Activated CD4-positive, CD25-positive, alpha-beta regulatory T cell (primary cell): ENCODE measurements at places on chromosomes 2 and 18.

- DNase-seq, result no peak
These were observed 61.1 kb upstream of the SLC66A3 start for GRCh38 chr2:11094021-11094810.

GRCh38 chr2:85684806-85685205, 9.4 kb upstream of the GNLY start:
- no peak for DNase-seq

DNA sequence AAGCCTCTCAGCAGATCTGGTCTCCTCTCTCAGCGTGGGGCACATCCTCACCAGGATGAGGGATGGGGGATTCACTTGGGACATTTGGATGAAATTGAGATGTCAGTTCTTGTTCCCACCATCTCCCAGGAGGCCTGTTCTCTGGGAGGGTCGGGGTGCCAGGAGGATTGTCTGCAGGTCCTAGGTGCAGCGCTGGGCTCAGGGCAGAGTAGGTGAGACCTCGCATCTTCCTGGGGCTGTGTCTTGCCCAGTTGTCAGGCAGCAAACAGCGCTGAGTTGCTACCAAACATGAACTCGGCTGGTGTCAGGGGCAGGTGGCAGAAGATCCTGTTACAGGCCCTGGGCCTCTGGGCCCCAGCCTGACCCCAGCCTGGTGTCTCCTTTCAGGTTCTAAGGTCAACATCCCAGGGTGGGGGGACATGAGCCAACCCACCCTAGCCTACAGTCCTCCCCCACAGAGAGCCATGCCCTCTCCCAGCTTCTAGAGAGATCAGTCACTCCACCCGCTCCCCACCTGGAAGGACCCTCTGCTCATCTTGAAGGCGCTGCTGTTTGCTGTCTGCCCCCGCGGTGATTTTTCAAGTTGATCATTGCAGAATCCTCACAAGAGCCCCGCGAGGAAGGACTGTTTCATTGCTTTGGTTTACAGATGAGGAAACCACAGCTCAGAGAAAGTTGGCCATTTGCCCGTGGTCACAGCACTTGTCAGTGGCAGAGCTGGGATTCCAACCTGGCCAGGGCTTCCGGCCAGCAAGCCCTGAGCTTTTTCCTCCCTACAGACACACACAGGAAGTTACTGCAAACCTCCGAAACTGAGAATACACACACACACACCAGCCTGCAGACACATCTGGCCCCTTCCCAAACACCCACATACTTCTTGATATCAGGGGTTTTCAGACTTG, 83.9 kb downstream of the STPG4 start:
- no peak for DNase-seq

- no peak for DNase-seq
These were observed 62.3 kb upstream of the MCFD2 start for GRCh38 chr2:46977899-46978298.

DNA sequence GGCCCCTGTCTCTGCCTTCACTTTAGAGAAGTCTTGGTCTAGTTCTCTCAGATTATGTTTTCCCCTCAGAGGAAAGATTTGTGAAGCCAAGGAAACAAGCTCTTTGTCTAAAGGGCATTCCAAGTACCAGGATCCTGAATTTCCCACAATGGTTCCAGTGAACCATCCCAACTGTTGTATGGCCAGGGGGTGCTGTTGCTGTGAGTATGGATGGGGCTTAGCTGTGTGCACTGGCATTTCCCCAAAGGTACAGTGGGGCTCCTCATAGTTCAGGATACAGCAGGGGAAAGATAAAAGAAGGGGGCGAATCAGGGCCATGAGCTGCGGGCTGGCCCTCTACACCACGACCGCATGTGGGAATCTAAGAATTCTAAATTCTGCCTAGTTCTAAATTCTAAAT, 1154.0 kb upstream of the FANCL start:
- DNase-seq, result no peak

DNA sequence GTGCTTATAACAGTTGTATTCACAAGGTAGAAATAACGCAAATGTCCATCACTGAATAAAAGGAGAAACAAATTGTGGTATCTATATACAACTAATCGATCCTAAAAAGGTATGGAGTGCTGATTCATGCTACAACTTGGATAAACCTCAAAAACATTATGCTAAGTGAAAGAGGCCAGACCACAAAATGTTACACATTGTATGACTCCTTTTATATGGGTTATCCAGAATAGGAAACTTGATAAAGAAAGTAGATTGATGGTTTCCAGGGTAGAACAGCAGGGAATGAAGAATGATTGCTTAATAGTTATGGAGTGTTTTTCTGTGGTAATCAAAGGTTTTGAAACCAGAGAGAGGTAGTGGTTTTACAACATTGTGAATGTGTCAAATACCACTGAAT, 432.2 kb upstream of the TRIB2 start:
- DNase-seq, result no peak

GRCh38 chr18:25678221-25678620, 326.3 kb upstream of the ZNF521 start:
- DNase-seq, result no peak

GRCh38 chr18:46226461-46226860, 122.3 kb downstream of the HAUS1 start:
- no peak for DNase-seq

DNA sequence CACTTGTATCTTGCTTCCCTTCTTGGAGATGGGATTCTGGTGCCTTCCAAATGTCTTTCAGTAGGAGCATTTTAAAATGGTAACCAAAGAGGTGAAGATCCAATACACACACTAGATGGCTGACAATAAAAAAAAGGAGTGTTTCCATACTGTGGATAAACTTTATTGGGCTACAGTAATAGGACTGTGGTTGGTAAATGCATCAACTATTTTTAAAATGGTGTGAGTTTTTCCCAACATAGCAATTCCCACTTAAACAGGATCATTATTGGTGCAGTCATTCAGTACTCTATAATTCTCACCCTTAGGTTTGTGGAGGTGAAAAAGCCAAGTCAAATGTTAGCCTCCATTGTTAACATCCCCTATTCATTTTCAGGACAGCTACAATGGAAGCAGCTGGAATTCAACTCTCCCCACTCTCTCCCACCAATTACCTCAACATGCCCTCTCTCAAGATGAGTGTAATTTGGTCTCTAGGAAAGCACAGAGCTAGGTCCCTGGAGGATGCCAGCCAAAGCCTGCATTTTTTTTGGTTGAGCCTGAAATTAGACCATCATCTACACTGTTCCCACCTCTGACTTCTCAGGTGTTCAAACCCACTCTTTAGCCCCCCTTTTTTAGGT, 273.3 kb downstream of the TCF4 start:
- DNase-seq, result no peak

GRCh38 chr2:71609441-71609840, 156.1 kb downstream of the DYSF start:
- no peak for DNase-seq

DNA sequence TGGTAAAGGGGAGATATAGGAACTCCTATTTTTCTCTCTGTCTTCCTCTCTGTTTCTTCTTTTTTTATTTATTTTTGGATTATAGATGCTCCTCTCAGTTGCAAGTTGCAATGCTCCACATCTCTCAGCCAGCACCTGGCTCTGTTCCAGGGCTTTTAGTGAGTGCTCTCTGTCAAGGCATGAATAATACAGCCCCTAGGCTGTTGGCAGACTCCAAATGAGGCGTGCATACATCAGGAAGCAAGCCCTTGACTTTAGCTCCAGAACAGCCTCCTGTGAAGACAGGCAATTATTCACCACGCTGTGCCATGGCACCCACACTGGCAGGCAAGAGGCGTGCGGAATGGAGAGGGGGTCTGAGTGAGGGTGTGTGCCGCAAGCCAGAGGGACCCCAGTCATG, 228.1 kb upstream of the PXDN start:
- no peak for DNase-seq

DNA sequence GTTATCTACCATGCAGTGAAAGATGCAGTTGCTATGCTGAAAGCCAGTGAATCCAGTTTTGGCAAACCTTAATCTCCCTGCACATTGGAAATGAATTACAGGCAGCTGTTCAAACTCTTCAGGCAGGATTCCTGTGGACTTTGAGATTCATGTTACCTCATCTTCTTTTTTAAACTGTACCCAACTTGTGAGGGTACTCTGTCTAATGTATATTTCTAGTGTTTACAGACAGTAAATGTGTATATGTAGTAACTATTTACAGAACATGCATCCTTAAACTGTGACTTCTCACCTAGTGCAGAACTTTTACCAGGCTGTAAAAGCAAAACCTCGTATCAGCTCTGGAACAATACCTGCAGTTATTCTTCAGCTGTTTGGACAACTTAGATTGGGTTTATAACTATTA, 50.9 kb downstream of the KDM3A start:
- DNase-seq, result no peak

DNA sequence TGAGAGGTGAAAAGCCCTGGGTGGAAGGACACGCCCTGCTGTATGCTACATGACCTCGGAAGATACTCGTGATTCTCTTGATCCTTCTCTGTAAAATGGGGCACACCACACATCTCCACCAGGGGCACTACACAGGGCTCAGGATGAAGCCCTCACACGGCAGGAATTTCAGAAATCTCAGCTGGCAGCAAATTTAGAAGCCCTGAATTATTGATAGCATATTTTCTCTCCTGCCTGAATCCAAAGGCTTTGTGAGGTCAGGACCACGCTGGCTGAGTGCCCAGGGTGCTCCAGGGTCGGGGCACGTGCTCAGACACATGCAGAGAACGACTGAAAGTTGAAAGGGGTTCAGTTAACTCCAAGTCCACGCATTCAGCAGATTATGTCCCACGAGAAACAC, 42.1 kb upstream of the GALR1 start:
- peak; percentile 15 for DNase-seq

- no peak for DNase-seq
These were observed 69.1 kb upstream of the MAP4K3 start for GRCh38 chr2:39506215-39506614.

GRCh38 chr2:128250229-128251025, 68.2 kb downstream of the HS6ST1 start:
- no peak for DNase-seq

GRCh38 chr2:133146893-133147292, 421.4 kb downstream of the NCKAP5 start:
- no peak for DNase-seq

- no peak for DNase-seq
These were observed 9.6 kb upstream of the DPYSL5 start for GRCh38 chr2:26838121-26838906.

- no peak for DNase-seq
These were observed 319.0 kb upstream of the KLHL29 start for GRCh38 chr2:23065936-23066335.

DNA sequence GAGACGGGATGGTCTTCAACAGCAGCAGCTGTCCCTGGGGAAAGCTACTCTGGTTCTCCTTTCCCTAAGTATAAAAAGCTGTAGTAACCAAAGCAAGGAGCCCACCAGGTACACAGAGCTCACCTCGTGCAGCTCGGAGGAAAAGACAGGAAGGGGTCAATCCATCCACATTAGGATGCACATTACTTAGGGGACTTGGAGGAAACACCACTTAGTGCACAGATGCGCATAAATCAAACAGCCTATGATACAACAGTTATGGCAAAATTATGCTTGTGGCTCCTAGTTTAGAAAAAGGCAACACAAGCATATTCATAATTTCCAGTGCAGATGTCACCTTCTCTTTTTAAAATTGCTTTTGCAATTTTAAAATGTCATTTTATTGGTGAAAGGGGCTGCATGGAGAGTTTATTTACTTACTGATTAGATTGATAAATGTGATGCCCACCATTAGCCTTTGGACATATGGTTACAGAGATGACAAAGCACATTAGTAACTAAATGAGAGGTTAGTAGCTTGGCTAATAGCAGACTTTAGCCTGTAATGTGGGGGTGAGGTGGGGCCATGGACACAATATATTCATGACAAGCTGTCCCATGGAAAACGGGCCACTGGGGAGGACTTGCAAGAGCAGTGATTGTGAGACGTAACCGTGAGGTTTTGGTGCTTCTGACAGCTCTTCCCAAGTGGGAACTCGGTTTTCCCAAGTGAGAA, 199.8 kb downstream of the MYT1L start:
- no peak for DNase-seq

DNA sequence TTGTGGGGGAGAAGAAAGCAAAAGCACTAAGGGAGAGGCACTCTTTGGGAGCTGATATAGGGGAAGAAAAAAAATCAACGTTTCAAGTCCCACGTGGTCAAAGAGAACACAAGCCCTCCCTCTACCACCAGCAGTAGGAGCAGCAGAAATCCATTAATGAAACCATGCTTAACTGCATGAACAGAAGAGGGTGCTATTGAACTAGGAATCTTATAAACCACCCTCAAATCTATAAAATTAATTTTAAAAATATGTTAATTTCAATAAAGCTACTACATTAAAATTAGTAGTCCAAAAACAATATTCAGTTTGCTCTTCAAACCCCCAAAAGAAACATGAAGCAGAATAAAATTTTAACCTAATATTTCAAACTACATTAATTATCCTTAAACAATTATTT, 147.8 kb downstream of the TMEM18 start:
- DNase-seq, result no peak

DNA sequence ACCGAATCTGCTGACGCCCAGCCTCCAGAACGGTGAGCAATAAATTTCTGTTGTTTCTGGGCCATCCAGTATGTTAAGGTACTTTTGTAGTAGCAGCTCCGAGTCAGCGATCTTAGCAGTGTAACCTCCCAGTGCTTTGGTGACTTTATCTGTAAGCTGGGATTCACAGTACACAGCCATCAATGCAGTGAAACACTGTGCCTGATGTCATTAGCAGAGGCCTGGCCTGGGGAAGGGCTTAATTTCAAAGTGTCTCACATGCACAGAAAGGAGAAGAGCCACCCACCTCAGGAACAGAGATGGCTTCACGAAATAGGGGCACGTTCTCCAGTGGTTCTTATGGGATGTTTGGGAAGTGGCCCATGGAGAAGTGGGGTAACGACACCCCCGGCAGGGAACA, 281.2 kb downstream of the PHLPP1 start:
- no peak for DNase-seq

GRCh38 chr2:80198042-80198441, 106.5 kb downstream of the LRRTM1 start:
- DNase-seq, result no peak

DNA sequence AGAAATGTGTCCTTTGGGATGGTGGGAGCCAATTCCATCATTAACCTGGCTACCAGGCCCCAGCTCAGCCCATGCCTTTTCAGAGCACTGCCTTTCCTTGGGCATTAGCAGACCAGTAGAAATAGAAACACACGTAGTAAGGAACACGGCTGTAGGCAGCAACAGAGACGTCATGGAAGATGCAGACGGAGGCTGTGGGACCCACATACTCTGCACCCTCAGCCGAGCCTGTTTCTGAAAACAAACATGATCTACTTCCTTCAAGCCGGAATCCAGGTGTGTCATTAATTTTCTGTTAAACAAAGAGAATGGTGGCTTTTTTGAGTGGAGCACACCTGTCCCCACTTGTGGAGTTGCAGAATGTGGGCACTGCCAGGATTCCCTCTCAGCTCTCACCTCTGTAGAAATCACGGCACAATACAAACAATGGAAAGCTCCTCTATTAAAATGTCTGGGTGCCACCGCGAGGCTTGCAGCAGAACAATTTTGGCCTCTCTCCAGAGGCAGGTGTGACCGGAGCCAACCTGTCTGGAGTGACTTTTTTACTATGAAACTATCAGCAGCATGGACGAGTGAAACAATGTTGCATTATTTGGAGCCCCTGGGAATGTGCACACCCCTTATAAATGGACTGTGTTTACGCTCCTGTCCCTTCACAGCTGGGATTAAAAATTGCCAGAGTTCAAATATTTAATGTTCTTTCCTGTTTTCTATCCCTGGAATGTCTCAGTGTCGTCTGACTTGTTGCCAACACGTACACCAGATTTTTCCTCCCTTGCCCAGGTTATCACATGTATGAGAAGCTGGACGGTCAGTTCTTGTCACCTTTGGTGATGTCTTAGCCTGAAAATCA, 31.7 kb downstream of the SPP2 start:
- no peak for DNase-seq
